ENCODE measurements at places on chromosomes 16 and 17. TPM values are rescaled to one million over a fixed set of nuclear protein-coding genes. Genes with fewer than 3 reads are reported as not detected.

DNA sequence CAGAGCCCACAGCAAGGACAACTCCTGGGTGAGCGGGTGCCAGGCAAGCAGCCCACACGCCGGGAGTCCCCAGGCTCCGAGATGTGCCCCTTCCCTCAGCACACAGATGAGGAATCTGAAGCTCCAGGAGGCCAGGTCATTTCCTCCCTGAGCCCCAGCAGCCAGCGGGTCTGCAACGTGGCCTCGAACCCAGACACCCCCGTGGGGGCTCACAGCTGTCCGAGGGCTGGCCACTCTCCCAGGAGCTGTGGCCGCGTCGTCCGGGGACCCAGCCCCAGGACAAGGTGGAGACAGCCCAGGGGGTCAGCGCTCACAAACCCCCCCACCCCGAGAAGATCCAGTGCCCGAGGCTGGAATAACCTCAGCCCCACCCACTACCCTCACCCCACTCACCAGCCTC, 17.4 kb upstream of the C1QTNF8 start:
- no peak overlapping the region for H3K4me3 ChIP-seq
- no peak for DNase-seq
- H3K4me1 ChIP-seq, result no peaks in the 10 kb centered on the region
- no peaks in the 10 kb centered on the region for H3K27me3 ChIP-seq
- H3K36me3 ChIP-seq, result no peaks in the 10 kb centered on the region
- no peak overlapping the region for H3K27ac ChIP-seq

DNA sequence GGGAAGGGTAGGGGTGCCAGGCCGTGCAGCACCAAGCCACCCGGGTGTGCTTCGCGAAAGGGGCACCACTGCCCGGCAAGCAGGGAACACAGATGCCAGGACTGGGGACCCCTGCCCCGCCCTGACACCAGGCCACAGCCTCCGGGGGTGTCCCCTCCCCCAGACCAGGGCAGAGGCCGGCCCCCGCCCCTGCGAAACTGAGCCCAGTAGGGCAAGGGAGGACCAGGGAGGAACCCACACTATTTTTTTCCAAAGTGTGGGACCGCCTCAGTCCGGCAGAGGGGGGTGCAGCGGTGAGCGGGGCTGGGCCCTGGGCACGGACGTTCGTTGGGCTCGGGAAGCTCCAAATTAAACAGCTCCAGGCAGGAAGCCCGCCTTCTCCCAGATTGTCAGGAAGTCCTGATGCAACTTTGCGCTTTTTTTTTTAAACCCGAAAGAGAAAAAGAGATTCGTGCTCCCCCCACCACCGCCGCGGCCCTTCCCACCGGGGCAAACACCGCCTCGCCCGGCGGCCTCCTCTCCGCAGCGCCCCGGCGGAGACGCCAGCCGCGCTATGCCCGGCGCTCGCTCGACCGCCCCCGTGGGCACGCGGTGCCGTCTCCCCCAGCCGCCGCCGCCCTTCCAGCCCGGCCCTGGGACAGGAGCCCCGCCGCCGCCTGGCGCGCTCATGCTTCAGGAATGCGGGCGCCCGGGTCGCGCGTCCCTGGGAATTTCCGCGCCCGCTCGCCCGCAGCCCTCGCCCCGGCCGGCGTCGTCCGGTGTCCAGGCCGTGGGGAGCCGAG, 755 bp downstream of the PIEZO1 start:
- H3K4me3 ChIP-seq, result peak overlapping the region; percentile 88
- H3K4me1 ChIP-seq, result peaks cover 22% of the 10 kb centered on the region
- no peaks in the 10 kb centered on the region for H3K27me3 ChIP-seq
- peak; percentile 79 for DNase-seq

DNA sequence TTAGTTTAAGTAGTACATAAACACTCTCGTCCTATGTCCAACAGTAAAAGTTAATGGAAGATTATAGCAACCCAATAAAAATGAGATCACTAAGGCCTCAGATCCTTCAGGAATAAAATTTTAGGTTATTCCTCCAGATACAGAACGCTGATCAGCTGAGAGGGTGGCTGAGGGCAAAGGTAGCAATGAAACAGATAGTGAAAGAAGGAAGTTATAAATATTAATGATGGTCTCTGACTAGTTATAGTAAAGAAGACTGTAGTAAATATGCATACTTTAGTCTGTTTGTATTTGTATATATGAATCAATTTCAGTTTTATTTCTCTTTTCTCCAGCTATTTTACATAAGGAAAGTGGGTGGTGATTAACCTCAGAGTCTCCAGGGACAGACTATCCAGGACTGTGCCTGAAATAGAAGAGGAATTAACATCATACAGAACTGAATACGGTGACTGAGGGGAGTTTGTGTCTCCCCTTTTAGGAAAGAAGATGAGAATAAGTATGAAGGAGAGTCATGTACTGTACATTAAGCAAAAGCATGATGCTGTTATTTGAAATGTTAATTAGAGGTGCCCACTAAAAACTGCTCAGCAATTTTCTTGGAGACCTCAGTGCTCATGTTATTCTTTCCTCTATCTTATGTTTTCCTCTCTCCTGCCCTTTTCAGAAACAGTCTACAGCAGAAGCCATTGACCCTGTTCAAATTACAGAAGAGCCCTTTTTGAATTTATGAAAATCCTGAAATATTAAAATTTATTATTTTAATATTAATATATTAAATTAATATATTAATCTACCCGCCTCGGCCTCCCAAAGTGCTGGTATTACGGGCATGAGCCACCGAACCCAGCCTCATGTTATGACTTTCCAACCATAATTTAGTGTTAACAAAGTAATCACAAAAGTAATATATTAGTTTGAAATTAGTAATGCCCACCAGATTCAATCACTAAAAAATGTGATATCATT, 36.5 kb upstream of the DHRS7B start:
- no peaks in the 10 kb centered on the region for H3K4me1 ChIP-seq
- DNase-seq, result no peak
- no peaks in the 10 kb centered on the region for H3K27me3 ChIP-seq

DNA sequence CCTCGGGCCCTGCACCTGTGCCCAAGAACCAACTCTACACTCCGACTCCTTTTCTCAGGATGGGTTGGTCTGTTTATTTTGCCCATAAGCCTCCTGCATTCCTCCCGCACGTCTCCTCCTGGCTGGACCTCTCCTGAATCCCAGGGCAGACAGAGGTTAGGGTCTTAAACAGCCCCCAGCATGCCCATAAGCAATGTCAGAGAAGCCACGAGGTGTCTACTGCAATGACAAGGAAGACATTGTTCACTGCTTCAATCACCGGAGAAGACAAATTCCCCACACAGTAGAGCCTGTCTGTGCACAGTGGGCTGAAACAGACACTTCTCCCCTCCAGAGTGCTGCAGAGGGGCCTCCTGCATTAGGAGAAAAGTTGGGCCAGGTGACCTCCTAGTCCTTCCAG, 230.6 kb upstream of the RPL38 start:
- no peak for DNase-seq
- H3K36me3 ChIP-seq, result no peaks in the 10 kb centered on the region
- H3K27ac ChIP-seq, result no peak overlapping the region
- H3K27me3 ChIP-seq, result no peaks in the 10 kb centered on the region
- H3K4me3 ChIP-seq, result no peak overlapping the region

DNA sequence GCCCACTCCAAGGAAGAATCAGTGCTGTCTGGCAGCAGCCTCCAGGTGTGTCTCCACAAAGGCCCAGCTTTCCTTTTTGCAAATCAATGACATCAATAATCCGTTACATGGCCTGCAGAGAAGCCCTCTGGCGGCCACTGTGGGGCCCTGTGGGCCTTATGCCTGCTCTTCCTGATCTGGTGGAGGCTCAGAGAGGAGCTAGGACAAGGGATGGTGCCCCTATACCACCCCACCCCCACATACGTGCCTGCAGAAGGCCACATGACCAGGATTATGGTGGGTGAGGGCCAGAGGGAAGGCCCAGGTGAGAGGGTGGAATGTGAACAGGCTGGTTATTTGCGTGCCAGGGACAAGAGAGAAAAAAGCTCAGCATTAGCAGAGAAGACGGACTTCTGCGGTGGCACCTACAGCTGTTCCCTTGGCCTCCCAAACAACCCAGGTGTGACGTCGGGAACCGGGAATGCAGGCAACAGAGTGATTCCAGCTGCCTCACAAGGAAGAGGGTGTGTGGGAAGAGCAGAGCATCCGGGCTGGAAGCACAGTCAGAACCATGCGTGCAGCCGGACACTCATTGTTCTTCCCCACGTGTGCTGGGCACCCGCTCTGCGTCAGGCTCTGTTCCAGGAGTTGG, 22.5 kb downstream of the EIF4A3 start:
- H3K4me1 ChIP-seq, result peaks cover 15% of the 10 kb centered on the region
- peak; percentile 42 for DNase-seq
- H3K4me3 ChIP-seq, result no peak overlapping the region
- H3K36me3 ChIP-seq, result no peaks in the 10 kb centered on the region

GRCh38 chr16:87531418-87531817, 38.6 kb upstream of the ZCCHC14 start:
- no peaks in the 10 kb centered on the region for H3K27me3 ChIP-seq
- H3K4me3 ChIP-seq, result no peak overlapping the region
- no peak overlapping the region for H3K27ac ChIP-seq
- peaks cover 7% of the 10 kb centered on the region for H3K4me1 ChIP-seq

GRCh38 chr16:85523602-85524364, 89.3 kb upstream of the GSE1 start:
- no peak overlapping the region for H3K4me3 ChIP-seq
- H3K27ac ChIP-seq, result peak overlapping the region; percentile 71
- DNase-seq, result peak; percentile 94
- H3K27me3 ChIP-seq, result no peaks in the 10 kb centered on the region

Gene PRRT2
- 3.7 TPM for total RNA-seq

Gene RRAD
- 11.6 TPM for total RNA-seq

Gene CHMP6
- total RNA-seq, result 37.8 TPM

Measured in thyroid gland (tissue), 4 donors.